ENCODE measurements at places on chromosomes 7 and 10.
A peak's percentile ranks its signal among the peaks of the same experiment; 100 is the strongest.

- no peak for DNase-seq
Observed at GRCh38 chr7:7176406-7177043, 5.8 kb upstream of the C1GALT1 start.

DNA sequence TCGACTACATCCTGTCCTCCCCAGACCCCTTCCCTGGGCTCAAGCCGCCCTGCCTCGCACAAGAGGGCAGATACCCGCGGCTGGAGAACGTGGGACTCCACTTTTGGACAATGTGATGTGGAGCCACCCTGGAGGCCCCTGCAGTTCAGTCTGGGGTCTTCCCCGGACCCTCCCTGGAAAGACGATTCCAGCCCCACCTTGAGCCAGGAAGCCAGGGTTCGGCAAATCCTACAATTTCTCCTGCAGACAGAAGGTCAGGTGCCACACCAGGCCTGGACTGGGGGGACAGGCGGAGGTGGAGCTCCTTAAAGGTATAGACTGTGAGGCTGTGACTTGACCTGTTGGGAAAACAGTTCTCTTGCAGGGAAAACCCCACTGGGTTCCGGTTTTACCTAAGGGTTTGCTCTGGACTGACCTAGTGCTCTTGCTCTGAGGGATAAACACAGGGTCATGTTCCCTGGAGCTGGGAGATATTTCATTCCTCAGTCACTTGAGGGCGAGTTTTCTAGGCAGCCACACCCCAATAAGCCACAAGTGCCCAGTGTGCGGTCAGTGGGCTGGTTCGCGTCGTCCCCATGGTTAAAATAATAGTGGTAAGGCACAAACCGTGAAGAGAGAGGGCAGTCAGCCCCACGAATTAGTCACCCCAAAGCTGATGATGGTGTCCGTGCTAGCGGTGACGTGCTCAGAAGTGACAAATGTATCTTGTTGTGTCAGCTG lies 1.6 kb downstream of the FOXL3 start:
- DNase-seq, result no peak

DNA sequence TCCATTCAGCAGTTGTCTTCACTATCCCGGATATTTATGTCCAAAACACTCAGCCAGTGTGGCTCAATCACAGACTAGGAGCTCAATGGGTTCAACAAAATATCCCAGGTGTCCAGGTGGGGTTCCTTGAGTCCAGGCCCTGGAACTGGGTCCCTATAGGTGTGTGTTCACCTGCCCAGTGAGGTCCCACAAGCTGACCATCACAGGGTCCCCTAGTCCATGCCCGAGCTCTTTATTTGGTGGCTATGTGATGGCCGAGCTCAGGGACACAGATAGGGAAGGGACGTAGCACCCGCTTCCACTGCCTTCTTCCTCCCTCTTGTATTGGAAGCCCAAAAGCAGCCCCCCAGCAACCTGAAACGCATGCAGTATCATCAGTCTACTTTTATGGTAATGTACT lies 78.9 kb upstream of the DDC start:
- DNase-seq, result peak; percentile 14

- no peak for DNase-seq
Observed at GRCh38 chr7:32893207-32893524, 1.6 kb upstream of the KBTBD2 start.

- DNase-seq, result no peak
Observed at GRCh38 chr10:84698989-84699388, 370.6 kb downstream of the CCSER2 start.

GRCh38 chr10:31290386-31290785 lies 28.6 kb upstream of the ZEB1 start:
- no peak for DNase-seq

- no peak for DNase-seq
Observed at GRCh38 chr10:119863951-119864565, 8.6 kb downstream of the MCMBP start.

DNA sequence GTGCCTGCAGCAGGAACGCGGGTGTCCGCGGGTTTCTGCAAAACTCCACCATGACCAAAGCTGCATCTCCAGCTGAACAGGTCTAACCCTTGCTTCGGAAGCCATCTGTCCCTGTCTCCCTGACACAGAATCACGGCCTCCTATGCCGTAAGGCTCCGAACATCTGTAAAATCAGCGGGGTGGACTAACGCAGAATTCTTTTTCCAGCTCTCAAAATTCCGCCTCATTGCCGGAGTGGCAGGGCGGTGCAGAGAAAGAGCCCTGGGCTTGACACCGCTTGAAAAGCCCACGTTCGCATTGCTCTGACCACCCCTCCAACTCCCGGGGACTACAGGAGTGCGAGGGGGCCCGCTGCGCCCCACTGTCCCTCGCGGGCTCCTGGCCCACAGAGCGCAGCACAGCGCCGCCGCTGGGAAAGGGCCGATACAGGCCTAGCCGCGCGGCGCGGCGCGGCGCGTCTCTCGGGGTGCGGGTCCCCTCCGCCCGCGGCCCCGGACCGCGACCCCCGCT lies 409 bp downstream of the DNMBP start:
- peak; percentile 24 for DNase-seq

DNA sequence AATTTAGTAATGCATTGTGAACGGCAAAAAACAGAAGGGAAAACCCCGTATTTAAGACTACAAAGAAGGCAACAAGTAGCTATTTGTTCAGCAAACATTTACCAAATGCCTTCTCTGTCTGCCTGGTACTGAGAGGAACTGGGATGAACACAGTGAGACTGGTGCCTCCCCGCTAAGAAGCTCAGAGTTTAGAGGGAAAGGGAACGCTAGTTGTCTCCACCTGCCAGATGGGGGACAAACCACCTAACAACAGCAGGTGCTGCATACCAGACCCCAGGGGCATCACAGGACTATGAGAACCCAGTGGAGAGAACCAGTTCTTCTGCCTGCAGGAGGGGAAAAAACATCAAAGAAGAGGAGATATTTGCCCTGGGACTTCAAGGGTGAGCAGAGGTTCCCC lies 147.1 kb downstream of the SLC25A13 start:
- no peak for DNase-seq

DNA sequence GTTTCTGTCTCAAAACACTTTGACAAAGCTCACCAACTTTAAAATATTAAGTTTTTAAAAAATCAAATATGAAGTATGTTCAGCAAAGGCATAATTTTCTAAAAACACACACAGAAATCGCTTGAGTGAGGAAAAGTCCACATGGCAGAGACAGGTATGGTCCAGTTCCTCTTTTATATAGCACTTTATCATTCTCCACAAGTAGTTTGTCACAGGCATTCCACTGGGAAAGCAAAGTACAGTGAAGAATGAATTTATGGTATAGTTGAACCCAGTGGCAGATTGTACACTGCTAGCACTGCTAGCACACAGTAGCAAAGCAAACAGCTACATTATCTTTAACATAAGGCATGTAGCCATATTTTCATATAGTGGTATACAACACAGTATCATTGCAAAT lies 102.3 kb downstream of the HECTD2 start:
- no peak for DNase-seq

DNA sequence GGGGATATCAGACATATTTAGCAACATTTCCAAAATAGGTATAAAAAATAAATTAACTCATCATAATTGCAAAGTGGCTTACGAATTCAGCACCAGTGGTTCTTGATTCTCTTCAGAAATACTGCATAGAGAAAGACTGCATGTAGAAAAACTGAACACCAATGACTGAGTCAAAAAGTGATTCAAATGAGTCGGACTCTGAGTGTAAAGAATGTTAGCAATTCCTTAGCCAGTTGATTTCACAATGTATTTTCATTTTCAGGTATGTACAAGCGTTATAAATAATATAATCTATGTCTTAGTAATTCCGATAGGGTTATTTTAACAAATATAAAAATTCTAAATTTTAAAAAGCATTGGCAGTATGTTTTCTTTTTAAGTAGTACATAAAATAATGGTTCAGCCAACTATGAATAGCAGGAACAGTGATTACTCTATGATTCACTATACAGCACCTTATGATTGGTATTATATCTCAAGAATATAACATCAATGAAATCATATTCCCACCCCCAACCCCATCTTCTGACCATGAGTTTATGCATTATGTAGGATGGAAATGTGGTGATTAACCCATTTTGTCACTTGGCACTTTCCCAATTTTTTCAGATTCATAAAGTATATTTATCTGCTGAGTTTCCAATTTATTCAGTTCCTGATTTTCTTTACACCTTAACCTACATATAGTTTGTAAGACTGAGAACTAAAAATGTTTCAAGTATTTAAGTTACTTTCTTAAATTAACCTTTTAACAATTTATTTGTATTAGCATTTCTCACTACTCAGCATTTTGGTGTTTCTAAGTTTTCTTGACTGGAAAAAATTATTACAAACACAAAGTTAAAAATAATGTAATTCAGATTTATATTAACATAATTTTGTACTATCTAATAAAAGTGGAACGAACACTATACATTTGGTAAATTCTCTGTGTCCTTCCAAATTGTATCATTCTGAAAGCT lies 33.9 kb downstream of the DNAJC1 start:
- DNase-seq, result no peak

- no peak for DNase-seq
Observed at GRCh38 chr10:71232089-71232998, 20.0 kb downstream of the UNC5B start.

GRCh38 chr7:88318196-88318595 lies 11.5 kb upstream of the STEAP4 start:
- DNase-seq, result no peak

DNA sequence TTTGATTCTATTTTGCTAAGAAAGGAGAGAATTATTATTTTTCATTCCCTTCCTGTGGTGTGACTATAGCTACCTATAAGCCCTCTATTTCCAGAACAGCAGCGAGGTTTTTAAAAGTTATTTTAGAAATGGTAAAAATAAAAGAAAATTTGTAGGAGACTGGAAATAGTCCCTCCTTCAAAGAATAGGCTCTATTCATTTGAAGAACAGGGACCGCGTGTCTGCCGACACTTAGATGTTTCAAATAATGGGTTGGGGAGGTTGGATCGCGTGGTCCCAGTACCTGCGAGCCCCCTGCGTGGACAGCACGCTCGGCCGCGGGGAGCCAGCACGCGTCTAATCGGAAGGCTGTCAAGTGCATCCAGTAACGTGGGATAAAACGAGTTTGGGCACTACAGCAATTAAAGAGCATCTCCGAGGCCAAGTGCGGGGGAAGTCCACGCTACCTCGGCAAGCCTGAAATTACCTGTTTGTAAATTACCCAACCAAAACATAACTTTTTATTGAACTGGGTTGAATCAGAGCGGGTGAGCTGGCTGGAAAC lies 1.0 kb downstream of the CACNA2D1 start:
- DNase-seq, result no peak

GRCh38 chr7:156473476-156474240 lies 166.9 kb upstream of the RNF32 start:
- peak; percentile 48 for DNase-seq

DNA sequence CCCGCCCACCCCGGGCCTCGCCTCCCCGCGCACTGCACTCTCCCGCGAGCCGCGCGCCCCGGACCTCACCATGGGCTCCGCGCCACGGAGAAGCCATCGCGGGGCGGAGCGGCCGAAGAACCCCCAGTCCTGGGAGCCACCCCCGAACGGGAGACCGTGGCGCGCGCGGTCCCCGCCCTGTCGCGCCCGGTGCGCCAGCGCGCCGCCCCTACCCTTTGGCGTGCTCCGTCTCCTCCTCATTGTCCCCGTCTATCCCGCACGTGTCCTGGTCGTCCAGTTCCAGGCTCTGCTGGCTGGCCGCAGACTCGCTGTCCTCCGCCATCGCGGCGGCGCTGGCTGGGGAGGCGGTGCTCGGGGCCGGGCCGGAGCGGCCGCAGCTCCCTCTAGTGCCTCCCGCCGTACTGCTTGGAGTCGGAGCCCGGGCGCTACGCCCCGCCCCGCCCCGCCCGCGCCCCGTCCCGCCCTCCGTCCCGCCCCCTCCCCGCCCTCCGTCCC lies at the start of gene NMT2:
TSS of gene NMT2 (minus strand) at position 403 of the 495 bp plus-strand sequence. CDS start at position 322, 81 bp downstream.
- no peak for DNase-seq

DNA sequence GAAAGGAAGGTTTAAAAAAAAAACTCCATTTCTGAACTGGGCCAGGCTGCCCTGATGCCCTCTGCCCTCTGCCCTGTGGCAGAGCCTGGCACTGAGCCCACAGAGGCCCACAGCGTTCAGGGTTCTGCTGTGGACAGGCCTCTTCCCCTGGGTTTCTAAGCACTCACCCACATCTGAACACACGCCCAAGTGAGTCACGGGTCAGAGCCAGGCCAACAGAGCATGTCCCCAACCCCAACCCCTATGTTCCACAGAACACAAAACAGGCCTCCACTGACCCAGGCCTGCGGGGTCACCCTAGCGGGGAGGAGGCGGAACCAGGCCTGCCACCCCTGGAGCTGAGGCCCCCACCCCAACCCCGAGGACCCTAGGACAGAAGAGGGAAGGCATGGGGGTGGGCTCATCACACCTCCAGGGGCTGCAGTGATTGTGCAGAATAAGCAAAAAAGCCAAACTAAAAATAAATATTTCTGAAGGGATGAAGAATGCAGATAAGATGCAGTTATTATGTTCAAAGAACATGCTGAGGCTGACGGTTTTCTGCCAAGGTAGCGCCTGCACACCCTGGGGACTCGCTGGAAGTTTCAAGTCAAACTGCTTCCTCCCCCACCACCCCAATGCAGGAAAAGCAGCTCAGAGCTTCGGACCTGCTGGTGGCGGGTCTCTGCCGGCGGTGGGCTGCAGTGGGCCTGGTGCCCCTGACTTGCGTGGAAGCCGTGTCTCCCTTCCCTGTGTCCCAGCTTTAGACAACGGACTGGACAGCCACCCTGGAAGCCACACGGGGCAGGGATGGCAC lies 5.4 kb downstream of the WDR86 start:
- no peak for DNase-seq

DNA sequence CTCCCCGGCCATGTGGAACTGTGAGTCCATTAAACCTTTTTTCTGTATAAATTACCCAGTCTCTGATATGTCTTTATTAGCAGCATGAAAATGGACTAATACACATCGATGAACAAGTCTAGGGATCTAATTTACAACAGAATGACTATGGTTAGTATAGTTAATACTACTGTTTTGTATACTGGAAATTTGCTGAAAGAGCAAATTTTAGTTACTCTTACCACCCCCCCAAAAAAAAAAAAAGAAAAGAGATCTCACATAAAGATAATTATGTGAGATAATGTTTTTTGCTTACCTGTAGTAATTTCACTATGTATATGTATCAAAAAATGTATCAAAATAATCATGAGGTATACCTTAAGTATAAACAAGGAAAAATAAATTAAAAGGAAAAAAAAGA lies 199.5 kb upstream of the GRM3 start:
- no peak for DNase-seq

DNA sequence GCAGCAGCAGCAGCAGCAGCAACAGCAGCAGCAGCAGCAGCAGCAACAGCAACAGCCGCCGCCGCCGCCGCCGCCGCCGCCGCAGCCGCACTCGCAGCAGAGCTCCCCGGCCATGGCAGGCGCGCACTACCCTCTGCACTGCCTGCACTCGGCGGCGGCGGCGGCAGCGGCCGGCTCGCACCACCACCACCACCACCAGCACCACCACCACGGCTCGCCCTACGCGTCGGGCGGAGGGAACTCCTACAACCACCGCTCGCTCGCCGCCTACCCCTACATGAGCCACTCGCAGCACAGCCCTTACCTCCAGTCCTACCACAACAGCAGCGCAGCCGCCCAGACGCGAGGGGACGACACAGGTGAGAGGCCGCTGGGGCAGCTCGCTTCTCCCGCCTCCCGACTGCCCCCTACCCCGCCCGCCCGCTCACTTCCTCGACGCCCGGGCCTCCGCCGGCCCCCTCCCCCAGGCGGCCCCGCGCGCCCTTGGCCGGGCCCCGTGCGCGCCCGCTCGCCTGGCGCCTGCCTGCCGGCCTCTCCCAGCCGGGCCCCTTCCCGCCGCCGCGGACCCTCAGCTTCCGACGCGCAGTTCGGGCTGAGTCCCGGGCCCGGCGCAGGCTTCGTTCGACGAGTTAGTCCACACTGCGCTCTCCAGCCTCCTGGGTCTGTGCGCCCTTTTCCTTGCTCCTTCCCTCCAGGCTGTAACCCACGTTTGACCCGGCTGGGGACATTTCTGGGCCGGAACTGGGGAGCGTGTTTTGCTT lies 882 bp downstream of the DLX6 start:
- DNase-seq, result peak; percentile 46
